ENCODE measurements at places on chromosomes 1 and 21. TPM values are rescaled to one million over a fixed set of nuclear protein-coding genes. Genes with fewer than 3 reads are reported as not detected.

GRCh38 chr1:10765734-10766478 is 30.5 kb downstream of the CASZ1 start:
- no peak for DNase-seq

DNA sequence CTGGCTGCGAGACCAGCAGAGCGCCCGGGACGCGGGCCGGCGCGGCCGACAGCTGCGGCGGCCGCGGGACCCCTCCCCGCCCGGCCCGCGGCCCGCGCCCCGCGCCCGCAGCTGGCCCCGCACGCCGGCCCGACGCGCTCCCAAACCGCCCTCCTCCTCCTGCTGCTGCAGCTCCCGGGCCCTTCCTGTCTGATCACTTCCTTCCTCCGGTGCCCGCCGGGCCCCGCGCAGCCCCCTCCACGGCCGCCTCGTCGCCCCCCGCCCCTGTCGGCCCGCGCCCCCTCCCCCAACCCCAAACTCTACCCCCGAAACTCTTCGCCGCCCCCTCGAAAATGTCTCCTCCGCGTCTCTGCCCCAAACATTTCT is 594 bp downstream of the LUZP1 start:
- no peak for DNase-seq

- DNase-seq = no peak
These were observed 248.8 kb upstream of the FOXD3 start for GRCh38 chr1:63073309-63074306.

DNA sequence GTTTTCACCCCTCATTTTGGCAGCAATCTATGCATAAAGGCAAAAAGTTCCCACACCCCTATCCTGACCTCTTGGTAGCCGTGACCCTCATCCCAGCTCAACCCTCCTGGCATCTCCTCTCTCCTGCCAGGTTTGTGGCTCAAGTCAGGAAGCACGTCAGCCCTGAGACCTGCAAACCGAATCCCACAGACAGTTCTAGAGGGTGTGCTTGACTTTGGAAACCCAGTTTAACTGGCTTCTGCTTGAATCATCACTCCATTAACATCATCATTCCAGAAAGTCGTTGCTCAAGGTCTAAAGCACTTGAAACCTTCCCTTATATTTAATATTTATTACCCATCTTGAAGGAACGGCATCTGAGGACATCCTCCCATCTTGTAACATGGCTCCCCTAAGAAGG is 133.4 kb upstream of the ERG start:
- DNase-seq = no peak

DNA sequence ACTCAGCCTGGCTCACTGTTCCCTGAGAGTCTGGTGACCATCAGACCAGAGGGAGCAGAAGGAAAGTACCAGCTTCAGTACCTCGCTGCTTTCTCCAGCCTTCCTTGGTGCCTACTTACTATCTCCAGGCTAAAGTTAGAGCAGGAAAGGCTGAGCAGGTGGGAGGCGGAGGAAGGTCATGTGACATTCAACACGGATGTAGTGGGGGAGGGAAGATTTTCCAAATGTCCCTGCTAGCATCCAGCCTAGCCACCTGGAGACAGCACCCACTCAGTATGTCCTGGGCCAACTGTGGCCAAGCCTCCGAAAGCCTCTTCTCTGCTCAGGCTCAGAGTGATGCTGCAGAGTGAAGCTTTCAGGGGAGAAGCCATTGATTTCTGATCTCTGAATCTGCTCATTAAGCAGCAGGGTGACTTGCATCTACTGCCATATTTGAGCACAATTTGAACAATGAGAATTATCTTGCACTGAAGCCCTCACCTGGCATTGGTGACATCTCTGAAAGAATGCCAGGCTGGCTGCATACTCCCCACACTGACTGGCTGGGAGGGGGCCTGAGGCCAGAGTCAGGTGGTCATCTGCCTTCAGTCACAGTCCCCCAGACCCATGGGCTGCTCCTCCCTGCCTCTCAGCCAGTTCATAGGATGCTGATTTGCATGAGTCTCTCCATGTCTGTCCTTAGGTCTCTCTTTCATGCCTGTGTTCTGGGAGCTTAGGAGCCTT is 86.2 kb downstream of the KCND3 start:
- no peak for DNase-seq

DNA sequence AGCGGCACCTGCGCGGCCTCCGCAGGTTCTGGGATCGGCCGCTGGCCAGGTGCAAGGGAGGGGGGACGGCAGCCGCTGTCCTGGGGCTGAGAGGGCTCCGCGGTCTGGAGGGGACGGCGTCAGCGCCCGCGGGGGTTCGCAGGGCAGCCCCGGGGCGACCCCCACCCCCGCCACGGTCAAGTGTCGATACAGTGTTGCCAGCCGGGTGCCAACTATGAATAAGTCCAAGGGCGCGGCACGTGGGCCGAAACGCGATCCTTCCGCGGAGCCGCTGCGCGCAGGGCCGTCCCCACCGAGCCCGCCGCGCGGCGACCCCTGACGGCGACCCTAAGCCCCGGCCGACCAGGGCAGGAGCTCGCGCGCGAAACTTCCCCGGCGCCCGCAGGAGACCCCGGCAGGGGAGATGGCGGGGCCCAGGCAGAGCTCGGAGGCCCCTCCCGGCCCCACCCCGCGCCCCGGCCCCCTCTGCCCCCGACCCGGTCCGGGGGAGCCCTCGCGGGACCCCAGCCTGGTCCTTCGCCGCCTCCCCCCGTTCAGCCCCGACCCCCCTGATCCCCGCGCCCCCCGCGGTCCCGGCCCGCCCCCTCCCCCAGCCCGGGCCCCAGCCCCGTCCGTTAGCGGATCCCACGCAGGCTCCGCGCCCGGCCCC is 586 bp upstream of the AGPAT3 start:
- no peak for DNase-seq

DNA sequence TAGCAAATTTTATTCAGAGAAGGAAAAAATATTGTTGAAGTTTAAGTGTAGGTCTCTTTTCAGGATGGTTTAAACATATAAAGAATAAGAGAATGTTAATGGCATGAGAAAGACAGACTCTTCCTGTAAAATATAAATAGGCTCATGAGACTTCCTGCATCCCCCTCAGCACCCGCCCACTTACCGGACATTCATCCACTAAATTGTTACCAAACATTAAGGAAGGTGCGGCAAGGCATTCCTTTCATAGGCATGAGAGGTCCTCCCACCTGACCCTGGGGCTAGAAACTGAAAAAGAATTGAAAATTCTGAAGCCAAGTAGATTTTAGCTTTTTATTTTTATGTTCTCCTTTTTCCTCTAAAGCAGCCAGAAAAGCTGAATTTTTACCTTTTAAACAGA is 10.6 kb upstream of the USP1 start:
- peak; percentile 45 for DNase-seq

GRCh38 chr1:219430419-219430818 is 182.5 kb downstream of the ZC3H11B start:
- DNase-seq = no peak

DNA sequence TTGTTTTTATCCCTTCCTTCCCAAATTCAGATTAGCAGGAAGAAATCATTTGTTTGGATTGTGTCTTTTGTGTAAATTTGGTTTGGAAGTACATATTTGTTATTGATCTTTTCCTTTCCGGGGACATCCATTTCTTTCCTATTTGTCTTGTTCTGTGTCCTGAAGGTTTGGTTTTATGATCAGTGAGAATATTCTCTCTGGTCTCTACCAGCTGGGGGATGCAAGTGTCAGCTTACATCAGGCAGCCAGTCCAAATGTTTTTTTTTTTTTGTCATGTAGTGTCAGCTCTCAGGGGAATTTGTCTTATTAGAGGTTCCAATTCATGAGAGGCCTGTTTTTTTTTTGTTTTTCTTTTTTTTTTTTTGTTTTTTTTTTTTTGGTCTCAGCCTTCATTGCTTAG is 479.2 kb upstream of the LRRC7 start:
- no peak for DNase-seq

DNA sequence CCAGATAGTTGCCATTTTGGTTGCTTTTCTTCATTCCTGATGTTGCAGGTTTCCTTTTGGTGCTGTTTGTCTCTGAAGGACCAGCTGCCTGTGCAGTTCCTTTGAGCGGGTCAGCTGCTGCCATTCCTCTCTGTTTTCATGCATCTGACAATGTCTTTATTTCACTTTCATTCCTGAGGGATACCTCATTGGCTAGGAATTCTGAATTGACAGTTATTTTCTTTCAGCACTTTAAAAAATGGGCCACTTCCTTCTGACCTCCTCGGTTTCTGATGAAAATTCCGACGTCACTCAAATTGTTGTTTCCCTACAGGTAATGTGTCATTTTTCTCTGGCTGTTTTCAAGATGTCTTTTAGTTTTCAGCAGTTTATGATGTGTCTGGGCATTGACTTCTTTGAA is 24.8 kb downstream of the CCSAP start:
- no peak for DNase-seq

DNA sequence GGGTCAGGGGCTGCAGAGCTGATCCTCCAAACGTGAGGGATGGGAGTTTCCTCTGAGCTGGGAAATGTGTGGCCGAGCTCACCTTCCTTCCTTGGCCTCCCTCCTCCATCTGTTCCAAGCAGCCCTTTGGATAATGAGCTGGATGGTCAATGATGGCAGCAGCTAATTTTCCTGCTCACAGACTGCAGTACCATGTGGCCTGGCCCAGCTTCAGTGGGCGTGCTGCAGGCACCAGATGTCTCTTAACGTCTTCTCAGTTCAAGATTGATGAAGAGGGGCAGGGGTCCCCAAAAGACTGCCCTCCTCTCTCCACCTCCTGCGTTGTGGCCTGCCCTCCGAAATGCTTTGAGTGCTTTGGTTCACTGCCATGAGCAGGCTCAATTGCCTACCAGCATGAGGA is 86.0 kb downstream of the UBIAD1 start:
- DNase-seq = no peak

DNA sequence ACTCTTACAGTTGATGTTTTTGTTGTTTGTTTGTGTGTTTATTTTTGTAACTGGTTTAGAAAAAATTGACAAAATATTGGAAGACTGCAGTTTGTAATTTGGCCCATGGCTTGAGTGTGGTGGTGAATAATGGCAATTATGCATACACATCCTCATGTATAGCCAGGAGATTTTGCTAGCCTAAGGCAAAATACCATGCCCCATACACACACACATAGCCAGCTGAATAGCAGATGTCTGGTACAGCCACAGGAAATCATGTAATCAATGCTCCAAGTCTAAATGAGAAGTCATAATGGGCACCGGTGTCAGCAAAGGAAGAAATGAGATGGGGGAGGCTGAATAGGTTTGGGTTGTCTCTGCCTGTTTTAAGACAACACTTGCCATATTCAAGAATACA is 135.2 kb upstream of the COA6 start:
- DNase-seq = no peak

GRCh38 chr1:233435622-233436021 is 108.1 kb downstream of the MAP3K21 start:
- DNase-seq = no peak

DNA sequence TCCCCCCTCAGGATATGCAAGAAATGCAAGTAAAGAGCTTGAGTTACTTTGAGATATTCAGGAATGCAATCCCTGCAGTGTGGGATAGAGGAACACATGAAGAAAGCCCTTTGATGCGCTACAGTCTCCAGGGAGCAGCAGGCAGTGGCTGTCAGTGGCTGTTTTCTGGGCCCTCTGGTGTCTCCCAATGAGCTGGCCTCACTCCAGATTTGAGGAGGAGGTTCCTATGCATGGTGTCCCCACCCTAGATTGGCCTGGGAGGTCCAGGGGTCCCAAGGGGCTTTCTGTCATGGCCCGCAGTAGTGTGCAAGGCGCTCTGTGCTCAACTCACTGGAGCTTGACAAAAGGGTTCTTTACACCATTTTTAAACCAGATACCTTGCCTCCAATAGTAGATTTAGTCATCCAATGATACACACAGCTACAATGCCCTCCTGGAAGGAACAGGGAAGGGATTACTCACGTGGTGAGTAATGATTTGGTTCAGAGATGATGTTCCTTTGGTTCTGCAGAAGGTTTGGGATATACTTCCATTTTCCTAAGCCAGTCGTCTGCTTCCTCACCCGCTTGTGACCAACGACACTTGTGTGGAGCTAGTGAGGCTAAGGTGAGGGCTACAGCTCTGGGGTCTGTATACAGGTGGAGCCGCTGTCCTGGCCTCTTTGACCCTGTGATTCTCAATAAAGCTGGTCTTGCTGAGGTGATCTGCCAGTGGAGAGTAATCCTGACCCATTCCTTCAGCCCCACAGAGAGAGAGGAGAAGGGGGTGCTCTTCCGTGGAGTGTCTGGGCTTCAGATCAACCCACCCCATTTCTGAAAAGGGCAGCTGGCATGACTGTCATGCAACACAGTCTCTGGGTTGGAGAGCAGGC is 6.6 kb downstream of the BATF3 start:
- DNase-seq = no peak

GRCh38 chr1:21304488-21304887 is 14.2 kb upstream of the ECE1 start:
- no peak for DNase-seq

The WNT3A gene
- total RNA-seq = not detected

The DCDC2B gene
- total RNA-seq = not detected

The SH3D21 gene
- 0.98 TPM for total RNA-seq

The TNFRSF4 gene
- not detected for total RNA-seq

The PANK4 gene
- total RNA-seq = 16.2 TPM

The MEF2D gene
- total RNA-seq = 19.9 TPM

The PTAFR gene
- total RNA-seq = 0.24 TPM

The HOOK1 gene
- not detected for total RNA-seq

The TCHH gene
- 0.27 TPM for total RNA-seq

The AGPAT3 gene
- 22.0 TPM for total RNA-seq

The ZMYND12 gene
- total RNA-seq = 0.29 TPM

The BCL2L15 gene
- not detected for total RNA-seq

All from SK-MEL-5 (cell line).